ENCODE measurements at places on chromosomes 12 and 14.
A peak's percentile ranks its signal among the peaks of the same experiment; 100 is the strongest.

- peak; percentile 27 for DNase-seq
Observed at GRCh38 chr12:122888232-122888752, 7.6 kb downstream of the VPS37B start.

- no peak for DNase-seq
Observed at GRCh38 chr14:61911574-61911973, 149.4 kb downstream of the SNAPC1 start.

DNA sequence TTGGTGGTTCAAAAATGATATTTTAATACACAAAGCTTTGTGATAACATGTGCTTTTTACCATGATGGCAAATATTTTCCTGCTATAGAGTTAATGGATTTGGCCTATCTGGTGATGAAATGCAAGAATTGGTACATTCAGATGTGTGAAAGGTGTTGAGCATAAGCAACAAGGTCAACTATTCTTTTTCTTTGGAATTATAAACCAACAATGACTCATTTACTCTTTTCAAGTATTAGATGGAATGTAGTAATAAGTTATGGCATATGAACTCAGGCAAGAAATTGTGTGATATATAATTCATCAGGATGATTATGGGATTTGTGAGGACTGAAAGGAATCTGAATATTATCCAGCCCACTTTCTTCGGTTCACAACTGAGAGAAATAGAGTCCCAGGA is 471.4 kb downstream of the ETNK1 start:
- no peak for DNase-seq

DNA sequence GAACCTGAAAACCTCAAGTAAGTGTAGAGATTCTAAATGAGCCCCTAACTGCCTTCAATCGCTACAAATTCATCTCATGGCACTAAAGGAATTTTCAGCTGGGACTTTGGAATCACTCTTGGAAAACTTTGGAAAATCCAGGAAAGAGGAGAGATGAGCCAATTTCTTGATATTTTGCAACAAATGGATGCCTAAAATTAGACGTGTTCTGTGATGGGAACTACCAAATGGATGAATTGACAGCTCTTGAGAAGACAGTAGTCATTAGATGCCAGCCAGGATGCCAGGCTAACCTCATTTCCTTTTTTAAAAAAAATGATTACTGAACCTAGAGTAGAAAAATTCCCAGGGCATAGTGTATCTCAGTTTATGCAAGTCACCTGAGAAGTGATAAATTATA is 78.3 kb downstream of the NPAS3 start:
- DNase-seq: no peak

DNA sequence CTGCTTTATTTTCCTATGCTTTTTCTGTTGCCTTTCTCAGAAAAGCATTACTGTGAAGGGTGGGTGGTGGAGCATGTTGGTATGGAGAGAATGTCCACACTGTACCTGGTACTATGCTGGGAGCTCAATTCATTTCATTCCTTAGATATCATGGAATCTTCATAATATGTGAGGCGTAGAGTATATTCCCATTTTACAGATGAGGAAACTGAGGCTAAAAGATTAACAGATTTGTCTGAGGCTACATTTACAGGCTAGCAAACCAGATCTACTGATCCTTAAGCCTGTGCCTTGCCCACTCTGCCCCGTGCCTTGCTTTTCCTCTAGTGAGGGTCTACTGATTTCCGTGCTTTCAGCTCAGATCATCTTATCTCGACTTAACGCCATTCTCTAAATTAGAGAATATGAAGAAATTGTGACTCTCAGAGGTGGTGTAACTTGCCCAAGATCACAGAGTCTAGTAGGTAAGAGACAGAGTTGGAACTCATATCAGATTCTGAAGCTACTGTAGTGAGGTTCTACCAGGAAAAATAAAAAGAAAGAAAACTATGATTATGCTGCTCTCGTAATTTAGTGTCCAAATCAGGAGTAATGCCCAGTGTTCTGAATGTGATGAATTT is 5.5 kb downstream of the GLRX5 start:
- DNase-seq: no peak

DNA sequence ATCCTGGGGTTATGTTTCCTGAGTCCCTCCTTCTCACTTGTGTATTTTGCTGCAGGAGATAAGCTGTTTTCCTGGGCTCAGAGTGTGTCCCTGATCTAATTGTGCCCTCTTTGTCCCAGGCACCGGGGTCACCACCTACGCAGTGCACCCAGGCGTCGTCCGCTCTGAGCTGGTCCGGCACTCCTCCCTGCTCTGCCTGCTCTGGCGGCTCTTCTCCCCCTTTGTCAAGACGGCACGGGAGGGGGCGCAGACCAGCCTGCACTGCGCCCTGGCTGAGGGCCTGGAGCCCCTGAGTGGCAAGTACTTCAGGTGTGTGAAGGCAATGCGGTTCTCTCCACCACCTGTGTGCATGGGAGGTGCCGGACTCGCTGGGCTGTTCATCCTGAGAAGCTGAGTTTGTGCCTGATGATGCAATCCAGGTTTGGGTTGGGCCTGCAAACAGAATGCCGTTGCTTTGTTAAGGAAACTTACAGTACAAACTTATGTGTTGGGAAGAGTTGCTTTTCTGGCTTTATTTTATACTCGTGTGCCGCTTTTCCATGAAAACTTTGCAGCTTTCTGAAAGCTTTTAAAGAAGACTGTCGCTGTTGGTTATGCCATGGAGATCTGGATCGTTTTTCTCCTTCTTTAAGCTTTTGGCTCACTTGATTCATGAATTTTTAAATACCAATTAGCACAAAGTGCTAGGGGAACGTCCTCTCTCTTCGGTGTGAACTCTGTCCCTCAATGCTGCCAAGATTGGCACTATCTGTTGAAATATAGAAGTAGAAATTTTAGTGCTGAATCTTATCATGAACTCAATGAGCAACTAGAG is 27.6 kb downstream of the RDH12 start:
- DNase-seq: no peak

GRCh38 chr14:68477461-68478085 is 315.3 kb downstream of the ZFP36L1 start:
- DNase-seq: no peak

GRCh38 chr12:89073027-89073398 is 279.3 kb downstream of the DUSP6 start:
- no peak for DNase-seq

DNA sequence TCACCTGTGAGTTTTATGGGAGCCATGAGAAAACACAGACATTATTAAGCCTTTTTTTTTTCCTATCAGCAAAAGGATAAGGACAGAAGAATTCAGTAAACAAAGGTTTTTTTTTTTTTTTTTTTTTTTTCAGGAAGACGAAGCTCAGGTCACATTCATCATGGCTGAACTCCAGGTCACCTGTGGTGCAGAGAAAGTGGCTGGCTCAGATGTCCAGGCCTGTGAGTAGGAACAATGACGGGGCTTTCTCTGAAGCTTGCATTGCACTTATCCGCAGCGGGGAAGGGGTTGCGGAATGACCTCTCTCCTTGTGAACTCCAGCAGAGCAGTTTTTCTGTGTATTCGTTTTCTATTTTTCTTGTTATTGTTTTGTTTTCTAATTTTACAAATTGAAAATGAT is 759.6 kb upstream of the TMEM132C start:
- DNase-seq: no peak

- no peak for DNase-seq
Observed at GRCh38 chr12:52715416-52715815, 12.1 kb upstream of the KRT77 start.

GRCh38 chr14:35883677-35884293 is 57.6 kb downstream of the BRMS1L start:
- no peak for DNase-seq

GRCh38 chr12:69932676-69933552 is 107.9 kb downstream of the MYRFL start:
- no peak for DNase-seq

DNA sequence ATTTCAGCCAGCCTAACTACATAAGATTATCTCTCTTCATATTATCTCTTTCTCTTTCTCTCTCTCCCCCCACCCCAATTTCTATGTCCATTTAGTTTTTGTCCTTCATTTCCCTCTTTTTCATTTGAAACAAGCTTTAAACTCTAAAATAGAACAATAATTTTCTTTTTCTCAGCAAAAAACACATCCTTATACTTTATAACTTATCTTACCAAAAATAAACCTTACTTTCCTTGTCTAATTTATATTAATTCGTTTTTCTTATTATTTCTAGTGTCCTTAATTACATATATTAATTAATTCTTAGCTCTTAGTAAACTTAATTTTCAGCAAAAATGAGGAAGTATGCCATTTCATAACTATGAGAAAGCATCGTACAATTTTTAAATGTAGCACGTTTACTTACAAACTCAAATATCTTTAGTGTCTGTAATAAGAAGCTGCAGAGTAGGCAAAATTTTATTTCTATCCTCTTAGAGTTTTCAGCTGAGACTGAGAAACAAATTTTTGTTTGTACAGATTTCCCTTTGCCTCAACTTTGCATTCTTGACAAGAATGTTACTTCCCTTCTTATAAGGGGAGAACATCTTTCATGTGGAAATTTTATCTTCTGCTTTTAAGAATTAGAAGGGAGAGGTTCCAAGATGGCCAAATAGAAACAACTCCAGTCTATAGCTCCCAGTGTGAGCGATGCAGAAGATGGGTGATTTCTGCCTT is 65.1 kb upstream of the ST8SIA1 start:
- DNase-seq: no peak

GRCh38 chr14:84750284-84750683 is 779.7 kb upstream of the FLRT2 start:
- no peak for DNase-seq

DNA sequence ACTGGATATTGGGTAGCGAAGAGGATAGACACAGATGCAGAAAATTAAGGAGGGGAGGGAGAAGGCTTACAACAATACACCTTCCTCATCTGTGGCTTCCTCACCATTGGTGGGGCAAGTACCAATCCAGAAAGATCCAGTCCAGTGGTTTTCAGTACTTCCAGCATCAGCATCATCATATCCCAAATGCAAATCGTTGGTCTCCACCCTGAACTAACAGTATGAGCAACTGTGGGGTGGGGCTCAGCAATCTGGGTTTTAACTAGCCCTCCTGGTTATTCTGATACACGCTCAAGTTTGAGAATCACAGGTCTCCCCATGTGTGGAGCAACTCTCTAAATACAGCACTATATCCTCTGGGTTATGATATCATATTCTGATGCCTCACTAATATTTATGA is 193.7 kb downstream of the PAX9 start:
- DNase-seq: no peak

GRCh38 chr14:54716862-54717261 is 149.9 kb downstream of the SAMD4A start:
- DNase-seq: no peak

GRCh38 chr12:122681814-122682213 is 21.3 kb downstream of the HCAR2 start:
- peak; percentile 6 for DNase-seq

Data from heart right ventricle (tissue), 16 donors.